RCC 7860 (cell line): ENCODE measurements at places on chromosomes 16 and 17.

DNA sequence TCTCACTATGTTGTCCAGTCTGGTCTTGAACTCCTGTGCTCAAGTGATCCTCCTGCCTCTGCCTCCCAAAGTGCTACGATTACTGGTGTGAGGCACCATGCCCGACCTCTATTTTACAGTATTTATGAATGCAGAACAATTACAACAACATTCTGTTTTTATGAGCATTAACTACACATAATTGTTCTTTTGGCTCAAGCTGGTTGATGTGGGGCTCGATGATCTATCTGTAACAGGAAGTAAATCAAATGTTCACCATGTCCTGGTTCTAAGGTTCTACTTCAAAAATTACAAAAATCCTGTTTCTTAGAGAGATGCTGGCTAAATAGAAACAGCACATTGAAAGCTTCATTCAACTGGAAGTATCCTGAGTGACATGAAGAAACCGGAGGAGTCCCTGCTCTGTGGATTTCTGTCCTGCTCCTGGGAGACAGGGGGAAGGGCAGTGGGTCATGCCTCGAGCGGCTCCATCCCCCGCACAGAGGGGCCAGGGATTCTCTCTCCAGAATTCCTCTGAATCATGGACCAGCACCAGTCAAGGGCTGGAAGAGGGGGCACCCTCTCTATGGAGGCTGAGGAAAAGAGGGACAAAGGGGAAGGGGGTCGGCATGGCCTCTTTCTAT lies 31.5 kb downstream of the FA2H start:
- DNase-seq: no peak

DNA sequence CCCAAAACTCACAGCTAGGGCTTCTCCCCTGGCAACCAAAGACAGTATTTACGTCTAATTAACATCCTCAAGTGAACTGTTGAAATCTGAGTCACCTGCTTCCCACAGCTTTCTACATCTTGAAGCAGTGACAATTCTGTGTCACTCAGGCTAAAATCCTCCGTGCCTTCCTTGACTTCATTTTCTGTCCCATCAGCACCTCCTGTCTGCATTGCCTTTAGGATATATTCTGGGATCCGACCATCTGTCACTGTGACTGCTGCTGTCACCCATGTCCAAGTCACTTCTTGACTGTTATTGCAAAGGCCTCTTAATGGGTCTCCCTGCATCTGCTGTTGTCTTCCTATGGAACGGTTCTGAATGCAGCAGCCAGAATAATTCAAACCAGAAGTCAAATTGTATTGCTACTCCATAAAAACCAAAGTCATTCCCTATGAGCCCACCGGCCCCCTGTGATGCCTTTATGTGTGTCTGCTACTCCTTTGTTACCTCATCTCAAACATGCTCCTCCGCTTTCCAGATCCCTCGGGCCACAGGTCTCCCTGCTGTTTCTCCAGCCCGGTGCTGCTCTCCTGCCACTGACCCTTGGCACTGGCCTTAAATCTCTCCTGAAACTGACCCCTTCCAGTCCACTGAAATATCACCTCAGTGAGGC lies 56.9 kb downstream of the WWP2 start:
- no peak for DNase-seq

- no peak for DNase-seq
Measured at GRCh38 chr17:30296499-30297080, 4.8 kb upstream of the BLMH start.

DNA sequence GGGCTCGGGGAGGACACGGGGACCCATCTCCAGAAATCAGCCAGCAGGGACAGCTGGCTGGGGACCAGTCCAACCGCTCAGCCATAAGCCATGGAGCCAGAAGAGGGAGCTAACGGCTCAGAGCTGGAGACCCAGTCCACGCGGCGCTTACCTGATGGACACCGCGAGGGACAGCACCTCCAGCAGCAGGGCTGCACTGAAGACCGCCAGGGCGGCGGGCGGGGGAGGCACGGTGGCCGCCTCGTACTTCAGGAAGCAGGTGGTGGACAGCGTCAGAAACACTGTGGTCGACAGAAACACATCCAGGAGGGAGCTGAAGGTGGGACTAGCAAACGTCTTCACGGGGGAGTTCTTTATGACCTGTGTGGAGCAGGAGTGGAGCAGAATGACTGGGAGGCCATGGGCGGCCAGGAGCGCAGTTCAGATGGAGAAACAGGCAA lies 102.6 kb upstream of the CREBBP start:
- peak; percentile 36 for DNase-seq

- DNase-seq: no peak
Measured at GRCh38 chr16:67198238-67198734, 645 bp upstream of the ELMO3 start.

DNA sequence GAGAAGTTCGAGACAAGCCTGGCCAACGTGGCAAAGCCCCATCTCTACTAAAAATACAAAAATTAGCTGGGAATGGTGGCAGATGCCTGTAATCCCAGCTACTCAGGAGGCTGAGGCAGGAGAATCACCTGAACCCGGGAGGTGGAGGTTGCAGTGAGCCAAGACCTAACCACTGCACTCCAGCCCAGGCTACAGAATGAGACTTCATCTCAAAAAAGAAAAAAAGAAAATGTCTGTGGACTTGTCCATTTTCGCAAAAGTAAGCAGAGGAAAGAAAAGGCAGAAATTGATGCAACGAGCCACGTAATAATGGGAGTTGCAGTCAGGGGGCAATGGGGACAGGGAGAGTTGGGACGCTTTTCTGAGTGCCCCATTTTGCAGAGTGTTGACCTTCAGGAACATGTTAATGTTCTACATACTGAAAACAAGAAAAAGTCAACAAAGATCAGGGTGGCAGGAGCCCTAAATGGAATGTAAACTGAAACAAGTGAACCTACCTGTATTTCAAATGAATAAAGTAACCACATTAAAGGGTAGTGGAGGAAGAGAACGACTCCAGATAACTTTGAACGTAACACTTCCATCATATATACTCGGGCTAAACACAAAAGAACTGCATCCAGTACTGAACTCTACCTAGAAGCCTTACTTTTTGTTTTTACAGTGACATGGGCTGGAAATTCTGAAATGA lies 76.4 kb downstream of the CNGB1 start:
- DNase-seq: no peak

- DNase-seq: no peak
Measured at GRCh38 chr17:2194889-2195335, 108.7 kb downstream of the SMG6 start.

DNA sequence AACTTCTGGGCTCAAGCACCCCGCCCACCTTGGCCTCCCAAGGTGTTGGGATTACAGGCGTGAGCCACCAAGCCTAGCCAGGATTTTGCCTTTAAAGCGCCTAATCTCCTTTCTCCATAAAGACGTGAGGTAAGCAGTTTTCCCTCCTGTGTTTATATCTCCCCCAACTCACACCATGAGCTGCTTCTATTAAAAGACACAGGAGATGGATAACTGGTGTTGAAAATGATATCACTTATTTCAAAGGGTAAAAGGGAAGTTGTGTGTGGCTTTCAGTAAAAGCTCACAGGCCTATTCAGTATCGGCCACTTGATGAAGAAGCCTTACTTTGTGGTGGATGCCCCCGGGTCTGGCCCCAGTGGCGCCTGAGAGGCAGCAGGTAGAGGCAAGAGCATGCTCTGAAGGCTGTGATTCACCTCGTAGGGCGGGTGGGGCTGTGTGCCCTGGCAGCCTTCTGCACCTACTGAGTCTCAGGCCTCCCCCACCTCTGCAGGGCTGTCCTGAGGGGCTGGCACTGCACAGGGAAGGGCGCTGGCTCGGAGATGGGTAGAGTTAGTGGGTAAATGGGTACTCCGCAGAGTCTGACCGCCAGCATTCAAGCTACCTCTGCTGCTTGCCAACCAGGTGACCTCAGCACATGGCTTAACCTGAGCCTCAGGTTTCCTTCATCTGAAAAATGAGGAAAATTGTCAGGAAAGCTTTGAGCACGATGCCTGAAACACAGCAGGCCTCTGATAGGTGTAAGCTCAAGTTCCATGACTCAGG lies 146.8 kb downstream of the CLEC16A start:
- no peak for DNase-seq

GRCh38 chr17:2749784-2750181 lies 331 bp upstream of the CCDC92B start:
- DNase-seq: peak; percentile 7

- no peak for DNase-seq
Measured at GRCh38 chr17:31586946-31587345, 195.5 kb downstream of the RAB11FIP4 start.

DNA sequence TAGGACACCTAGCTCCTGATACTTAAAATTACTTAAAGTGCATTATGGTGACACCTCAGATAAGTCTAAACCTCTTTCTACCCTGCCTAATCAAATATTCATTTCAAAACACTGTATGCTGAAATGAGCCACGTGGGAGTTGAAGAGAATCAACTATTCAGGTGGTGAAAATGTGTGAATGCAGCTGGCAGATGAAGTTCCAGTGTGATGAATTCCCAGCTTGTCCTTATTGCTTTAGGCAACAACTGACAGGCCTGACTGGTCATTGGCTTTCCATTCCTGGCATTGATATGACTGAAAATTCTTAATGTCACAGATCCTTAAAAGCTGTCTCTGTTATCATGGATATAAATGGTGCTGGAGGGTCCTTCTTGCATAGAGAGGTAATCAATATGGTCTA lies 301.9 kb upstream of the TBX2 start:
- no peak for DNase-seq
